Mammary epithelial cell (primary cell): ENCODE measurements at places on chromosomes 12 and 14. TPM values are rescaled to one million over a fixed set of nuclear protein-coding genes. Genes with fewer than 3 reads are reported as not detected.

DNA sequence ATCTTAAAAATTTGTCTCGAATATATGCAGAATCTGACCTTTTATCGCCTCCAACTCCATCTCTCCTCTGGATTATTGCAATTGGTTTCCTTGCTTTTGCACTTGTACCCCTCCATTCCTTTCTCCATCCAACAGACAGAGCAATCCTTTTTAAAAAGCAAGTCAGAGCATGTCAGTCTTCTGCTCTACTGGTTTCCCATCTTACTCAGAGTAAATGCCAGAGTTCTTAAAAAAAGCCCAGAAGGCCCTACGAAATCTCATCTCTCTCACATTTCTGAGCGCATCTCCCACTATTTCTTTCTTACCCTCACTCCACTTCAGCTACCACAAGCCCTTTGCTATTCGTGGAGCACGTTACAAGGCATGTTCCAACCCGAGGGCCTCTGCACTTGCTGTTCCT lies 236.9 kb upstream of the DDHD1 start:
- peak; percentile 66 for DNase-seq

GRCh38 chr14:79419571-79420327 lies 791.6 kb downstream of the DIO2 start:
- DNase-seq: no peak

- no peak for DNase-seq
Measured at GRCh38 chr12:105798256-105798845, 340.4 kb downstream of the NUAK1 start.

The CPSF6 gene
- total RNA-seq: 21.7 TPM

The LRIG3 gene
- 115 TPM for total RNA-seq

The SLC6A15 gene
- total RNA-seq: 154 and 185 TPM in 2 replicates

DNA sequence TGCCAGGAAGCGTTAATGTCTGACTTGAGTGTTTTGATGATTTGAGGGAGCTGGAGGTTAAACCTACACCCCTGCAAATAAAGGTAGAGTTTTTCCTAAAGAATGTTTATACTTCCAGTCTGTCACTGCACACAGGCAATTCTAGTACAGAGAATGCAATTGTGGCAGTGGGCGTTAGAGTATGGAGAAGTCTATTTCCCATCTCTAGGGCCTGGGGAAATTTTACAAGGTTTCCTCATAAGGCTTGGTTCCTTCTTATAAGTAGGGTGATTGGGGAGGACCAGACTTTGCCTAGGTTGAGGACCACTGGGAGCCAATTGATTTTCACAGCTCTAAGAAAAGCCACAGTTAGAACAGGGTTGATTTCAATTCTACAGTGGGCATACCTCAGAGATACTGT lies 44.3 kb downstream of the IFNG start:
- DNase-seq: no peak

- DNase-seq: no peak
Measured at GRCh38 chr14:81206115-81206514, 14.6 kb downstream of the GTF2A1 start.

DNA sequence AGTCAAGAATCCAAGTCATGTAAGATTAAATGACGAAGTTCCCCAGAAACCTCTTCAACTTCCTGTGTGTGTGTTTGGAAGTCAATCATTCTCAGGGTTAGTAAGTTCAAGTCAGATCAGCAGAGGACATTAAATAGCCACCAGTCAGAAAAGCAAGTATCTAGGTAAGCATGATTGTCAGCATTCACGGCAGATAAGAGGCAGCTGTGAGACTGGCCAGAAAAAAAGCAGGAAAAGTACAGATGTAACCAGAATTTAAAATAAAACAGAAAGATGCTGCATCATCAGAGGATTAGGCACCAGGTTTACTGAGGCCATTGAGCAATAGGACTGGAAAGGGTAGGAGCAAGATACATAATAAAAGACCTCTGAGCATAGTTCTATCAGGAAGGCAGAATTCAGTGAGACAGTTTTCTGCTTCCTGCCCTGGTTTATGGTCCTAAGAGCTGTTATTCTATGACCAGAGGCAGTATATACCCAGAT lies 606.9 kb downstream of the FSCB start:
- no peak for DNase-seq

GRCh38 chr12:8590842-8591545 lies 21.7 kb downstream of the AICDA start:
- peak; percentile 40 for DNase-seq

The CHGA gene
- 0.33 TPM for total RNA-seq

DNA sequence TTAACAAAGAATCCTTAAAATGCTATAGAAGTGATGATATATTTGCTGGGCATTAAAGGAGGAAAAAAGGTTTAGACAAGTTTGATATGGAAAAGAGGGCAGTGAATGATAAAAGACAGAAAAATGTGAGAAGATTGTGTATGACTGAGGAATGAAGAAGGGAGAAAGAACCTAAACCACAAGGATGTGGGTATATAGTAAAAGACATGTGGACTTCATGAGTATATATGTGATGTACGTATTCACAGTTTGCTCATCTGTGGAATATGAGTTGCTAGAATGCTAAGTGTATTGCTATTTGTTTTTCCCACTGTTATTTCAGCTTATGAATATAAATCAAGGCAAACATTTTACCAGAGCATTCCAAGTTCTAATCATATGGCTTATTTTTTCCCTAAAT lies 2.1 kb upstream of the SLC16A7 start:
- no peak for DNase-seq

- DNase-seq: no peak
Measured at GRCh38 chr14:92599811-92600210, 86.2 kb downstream of the RIN3 start.

DNA sequence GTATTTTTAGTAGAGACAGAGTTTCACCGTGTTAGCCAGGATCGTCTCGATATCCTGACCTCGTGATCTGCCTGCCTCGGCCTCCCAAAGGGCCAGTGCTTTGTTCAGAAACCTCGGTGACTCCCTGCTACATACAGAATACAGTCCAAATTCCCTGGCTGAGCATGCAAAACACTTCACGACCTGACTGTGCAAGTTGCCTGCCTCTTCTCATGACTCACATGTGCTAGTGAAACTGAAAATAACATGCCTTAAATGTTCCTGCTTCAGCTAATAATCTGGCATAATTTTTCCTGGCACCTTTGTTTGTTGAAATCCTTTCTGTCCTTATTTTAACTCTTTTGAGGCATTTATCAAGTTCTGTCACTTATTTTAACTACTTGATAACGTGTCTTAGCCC lies 8.2 kb downstream of the DMAC2L start:
- DNase-seq: peak; percentile 83

DNA sequence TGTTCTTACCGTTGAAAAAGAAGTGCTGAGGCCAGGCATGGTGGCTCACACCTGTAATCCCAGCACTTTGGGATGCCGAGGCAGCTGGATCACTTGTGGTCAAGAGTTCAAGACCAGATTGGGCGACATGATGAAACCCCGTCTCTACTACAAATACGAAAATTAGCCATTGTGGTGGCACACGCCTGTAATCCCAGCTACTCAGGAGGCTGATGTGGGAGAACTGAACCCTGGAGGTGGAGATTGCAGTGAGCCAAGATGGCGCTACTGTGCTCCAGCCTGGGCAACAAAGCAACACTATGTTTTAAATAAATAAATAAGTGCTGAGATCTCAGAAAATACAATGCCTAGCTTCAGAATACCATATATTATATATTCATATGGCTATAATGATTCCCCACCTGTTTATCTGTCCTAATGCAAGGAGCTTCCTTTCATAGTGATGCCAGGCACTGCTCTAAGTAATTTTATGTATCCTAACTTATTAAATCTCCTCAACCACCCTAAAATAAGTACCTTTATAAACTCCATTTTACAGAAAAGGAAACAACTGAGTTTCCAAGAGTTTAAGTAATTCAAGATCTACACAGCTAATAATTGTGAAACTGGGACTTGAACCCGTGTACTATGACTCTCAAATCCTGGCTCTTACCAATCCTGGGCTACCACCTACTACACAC lies 7.3 kb downstream of the PHLDA1 start:
- DNase-seq: peak; percentile 11

The RPL10L gene
- not detected in 2 replicates for total RNA-seq
